ENCODE measurements at places on chromosomes 4 and X. TPM values are rescaled to one million over a fixed set of nuclear protein-coding genes. Genes with fewer than 3 reads are reported as not detected.

TBC1D8B gene
- total RNA-seq, result 5.3 TPM

DSPP gene
- not detected for total RNA-seq

DRD5 gene
- not detected for total RNA-seq

GABRE gene
- total RNA-seq, result 24.5 TPM

TMEM271 gene
- not detected for total RNA-seq

DNA sequence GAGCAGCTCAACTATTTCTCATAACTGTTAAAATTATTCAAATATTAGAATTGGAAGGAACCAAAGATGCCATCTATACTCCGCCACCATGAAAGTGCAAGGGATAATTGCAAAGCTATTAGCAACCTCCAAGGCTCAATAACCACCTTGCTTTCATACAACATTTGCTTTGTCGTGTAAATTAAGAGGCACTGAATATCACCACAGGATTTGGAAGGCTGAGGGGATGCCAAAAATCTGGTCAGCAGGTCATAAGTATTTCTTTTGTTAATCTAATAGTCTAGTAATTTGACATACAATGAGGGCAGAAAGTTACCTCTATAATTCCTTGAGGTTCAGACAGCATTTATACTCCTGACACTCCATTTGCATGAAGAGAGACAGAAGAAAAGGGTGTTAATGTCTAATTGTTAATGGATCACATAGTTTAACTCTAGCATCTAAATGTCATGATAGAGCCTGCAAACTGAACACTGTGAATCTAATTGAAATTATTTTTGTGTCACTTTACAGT, 200.9 kb upstream of the DIAPH2 start:
- no peak for DNase-seq

- DNase-seq, result peak; percentile 45
These were observed 41.1 kb upstream of the WDR1 start for GRCh38 chr4:10157478-10158332.

- DNase-seq, result no peak
These were observed 27.0 kb downstream of the GPM6A start for GRCh38 chr4:175784986-175785525.

GRCh38 chrX:2500803-2501558, at the start of the genes DHRSX and ZBED1:
DHRSX (minus strand) TSS chrX:2500976; CDS start chrX:2500925, 51 bp downstream.
ZBED1 (minus strand) TSS chrX:2500976; CDS start chrX:2490719, 10,257 bp downstream.
- DNase-seq, result peak; percentile 9

DNA sequence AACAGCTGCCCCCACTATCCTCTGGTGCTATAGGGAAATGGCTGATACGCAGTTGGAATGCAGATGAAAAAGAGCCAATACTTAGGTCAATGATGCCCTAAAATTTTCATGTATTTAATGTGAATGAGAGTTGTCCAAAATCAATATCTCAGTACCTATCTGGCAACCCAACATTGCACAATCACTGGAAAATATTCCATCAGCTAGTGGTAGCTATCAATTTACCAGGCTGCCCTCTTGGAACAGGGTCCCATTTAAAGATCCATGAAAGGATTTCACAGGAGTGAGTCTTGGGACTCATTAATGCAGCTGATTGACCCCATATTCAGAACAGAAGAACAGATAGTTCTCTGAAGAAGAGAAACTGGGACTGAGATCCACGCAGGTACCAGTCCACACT, 638.9 kb downstream of the SMARCA1 start:
- DNase-seq, result no peak

- no peak for DNase-seq
These were observed at the start of gene SHOX for GRCh38 chrX:630612-631496. SHOX (plus strand) TSS chrX:630791; CDS start chrX:630898, 107 bp downstream.

MAGIX gene
- 2.0 TPM for total RNA-seq

- DNase-seq, result no peak
These were observed 438.6 kb upstream of the EPHA5 start for GRCh38 chr4:66108898-66109297.

DNA sequence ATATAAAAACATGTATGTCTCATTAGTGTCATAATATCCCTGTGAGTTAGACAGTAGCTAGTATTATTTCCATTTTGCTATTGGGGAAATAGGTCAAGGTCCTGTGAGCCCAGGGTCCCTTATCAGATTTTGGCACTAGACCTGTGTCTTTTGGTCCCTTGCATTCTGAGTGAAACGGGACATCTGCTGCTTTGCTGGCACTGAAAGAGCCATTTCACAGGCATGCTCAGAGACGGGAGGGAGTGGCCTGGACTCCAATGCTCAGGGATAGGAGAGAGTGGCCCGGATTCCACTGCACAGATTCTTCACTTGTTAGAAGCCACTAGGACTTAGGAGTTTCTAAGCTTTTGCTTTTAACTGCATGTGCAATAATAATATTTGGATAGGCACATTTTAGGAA, 177.2 kb downstream of the TSPAN5 start:
- no peak for DNase-seq

- DNase-seq, result no peak
These were observed 712.8 kb downstream of the FAT4 start for GRCh38 chr4:126027601-126028000.

GRCh38 chrX:37998586-37999262, 7.6 kb upstream of the SYTL5 start:
- no peak for DNase-seq
